ENCODE measurements at places on chromosomes 2 and 18. TPM values are rescaled to one million over a fixed set of nuclear protein-coding genes. Genes with fewer than 3 reads are reported as not detected.

- DNase-seq, result no peak
These were observed 37.2 kb downstream of the ANKRD12 start for GRCh38 chr18:9173770-9174233.

Gene PIKFYVE
- polyA plus RNA-seq, result 37.6 TPM

DNA sequence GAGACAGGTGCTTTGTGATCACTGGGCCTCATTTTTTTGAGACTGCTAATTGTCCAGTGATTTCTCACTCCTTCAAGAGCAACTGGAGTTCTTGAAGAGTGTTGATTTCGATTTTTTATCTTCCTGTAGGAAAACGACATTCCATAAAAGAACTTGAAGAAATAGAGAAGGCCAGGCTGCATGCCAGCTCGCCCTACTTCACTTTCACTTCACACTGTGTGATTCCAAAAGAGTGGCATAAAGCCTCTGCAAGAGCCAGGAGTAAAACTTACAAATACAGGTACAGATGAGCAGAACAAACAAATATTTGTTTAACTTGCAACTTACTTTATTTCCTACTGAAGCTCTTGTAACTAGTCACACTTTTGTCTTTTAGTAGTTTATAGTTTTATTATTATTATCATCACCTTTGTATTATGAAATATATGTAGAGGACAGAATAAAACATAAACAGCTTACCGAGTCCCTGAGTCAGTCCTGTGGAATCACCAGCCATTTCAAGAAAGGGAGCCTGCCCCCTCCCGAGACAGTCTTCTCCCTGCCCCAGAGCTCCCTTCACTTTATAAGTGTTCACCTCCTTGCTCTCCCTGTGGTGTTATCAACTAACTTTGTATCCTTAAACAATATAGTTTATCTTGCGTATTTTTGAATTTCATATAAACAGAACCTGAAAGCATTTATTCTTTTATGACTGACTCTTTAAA lies 8.7 kb downstream of the FAM228A start:
- DNase-seq, result no peak

Gene MCEE
- polyA plus RNA-seq, result 13.1 TPM

DNA sequence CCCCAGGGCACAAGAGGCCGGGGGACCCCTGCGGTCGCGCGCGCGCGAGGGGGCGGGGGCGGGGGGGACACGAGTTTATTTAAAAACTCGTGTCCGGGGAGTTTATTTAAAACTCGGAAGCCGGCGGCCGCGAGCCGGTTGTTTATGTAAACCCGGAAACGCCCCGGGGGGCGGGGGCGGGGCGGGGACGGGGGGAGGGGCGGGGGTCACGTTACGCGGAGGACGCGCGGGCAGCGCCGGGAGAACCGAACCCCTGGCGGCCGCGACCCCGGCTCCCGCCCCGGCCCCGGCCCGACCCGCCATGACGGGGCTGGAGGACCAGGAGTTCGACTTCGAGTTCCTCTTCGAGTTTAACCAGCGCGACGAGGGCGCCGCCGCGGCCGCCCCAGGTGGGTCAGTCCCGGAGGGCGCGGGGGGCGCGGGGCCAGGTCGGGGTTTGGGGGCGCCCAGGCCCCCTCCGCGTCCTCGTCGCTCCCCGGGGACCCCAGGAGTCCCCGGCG lies 4.4 kb downstream of the NFATC1 start:
- DNase-seq, result peak; percentile 75

GRCh38 chr2:241873081-241873802 lies 3.7 kb downstream of the RTP5 start:
- DNase-seq, result no peak

Gene C2orf80
- not detected for polyA plus RNA-seq

GRCh38 chr2:50575232-50575631 lies 456.7 kb downstream of the NRXN1 start:
- no peak for DNase-seq

Gene CELF4
- not detected for polyA plus RNA-seq

Gene LONRF2
- polyA plus RNA-seq, result not detected

DNA sequence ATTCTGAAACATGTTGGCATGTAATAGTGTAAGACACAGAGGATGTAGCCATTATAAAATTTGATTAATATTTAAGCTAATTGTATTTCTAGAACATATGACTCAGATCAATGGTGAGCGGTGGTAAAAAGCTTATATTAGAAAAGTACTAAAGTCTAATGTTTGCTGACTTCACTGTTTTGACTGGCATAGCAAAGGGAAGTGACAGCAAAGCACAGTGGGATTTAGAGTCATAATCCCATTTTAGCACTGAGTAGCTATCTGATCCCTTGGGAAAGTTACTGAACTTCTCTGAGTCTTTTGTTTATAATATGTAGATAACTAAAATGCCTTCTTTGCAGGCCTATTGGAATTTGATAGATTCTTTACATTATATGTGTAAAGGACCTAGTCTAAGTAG lies 60.4 kb downstream of the KIAA1328 start:
- no peak for DNase-seq

DNA sequence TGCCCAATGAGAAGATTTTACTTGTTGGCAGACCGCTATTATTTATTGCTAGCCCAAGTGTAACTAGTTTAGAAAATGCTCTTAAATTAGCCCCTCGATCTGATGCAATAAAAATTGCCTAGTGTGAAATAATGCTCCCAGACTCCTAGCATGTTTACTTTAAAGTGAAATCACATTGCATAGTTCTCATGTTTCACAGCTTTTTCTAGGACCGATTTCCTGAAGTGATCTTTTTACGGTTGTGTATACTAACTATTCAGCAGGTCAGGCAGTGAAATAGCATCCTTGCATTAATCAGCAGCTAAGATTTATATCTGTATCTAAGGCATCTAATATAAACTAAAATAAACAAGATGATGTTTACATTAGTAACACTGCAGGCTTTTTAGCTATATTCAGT lies 52.4 kb downstream of the PMS1 start:
- no peak for DNase-seq

- DNase-seq, result no peak
These were observed 33.0 kb downstream of the COMMD1 start for GRCh38 chr2:61938511-61938910.

- peak; percentile 65 for DNase-seq
These were observed 4.8 kb upstream of the MRPL44 start for GRCh38 chr2:223952280-223952968.

DNA sequence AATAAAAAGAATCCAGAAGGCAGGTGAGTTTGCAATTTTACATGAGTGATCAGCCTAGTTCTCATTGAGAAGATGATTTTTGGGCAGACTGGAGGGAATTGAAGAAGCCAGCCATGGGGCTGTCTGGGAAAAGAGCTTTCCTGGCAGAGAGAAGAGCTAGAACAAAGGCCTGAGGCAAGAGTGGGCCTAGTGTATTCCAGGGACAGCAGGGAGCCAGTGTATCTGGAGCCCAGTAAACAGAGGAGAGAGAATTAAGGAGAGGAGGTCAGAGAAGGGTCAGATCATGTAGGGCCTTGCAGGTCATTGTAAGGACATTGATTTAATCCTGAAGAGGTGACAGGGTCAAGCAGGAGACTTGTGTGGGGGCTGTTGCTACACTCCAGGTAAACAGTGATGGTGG lies 195.8 kb downstream of the SATB2 start:
- DNase-seq, result no peak

GRCh38 chr2:121960251-121960650 lies 204.8 kb downstream of the TSN start:
- no peak for DNase-seq

GRCh38 chr2:82875858-82876257 lies 1583.2 kb downstream of the SUCLG1 start:
- no peak for DNase-seq

DNA sequence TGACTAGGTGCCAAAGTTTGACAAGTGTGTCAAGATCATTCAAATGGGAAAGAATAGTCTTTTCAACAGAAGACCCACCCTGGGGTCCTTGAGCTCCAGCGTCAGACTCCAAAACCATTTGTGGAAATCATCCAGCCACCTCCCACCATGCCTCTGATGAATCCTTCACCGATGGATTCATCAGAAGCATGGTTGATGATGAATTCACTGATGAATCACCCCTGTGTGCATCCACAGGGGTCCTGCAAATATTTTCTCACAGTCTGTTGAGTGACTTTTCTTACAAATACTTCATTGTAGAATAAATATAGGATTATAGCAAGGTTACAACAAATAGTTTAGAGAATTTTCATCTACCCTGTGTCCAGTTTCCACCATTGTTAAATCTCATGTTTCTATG lies 4.3 kb downstream of the UGT1A9 start:
- no peak for DNase-seq

Gene CNTNAP5
- not detected for polyA plus RNA-seq

DNA sequence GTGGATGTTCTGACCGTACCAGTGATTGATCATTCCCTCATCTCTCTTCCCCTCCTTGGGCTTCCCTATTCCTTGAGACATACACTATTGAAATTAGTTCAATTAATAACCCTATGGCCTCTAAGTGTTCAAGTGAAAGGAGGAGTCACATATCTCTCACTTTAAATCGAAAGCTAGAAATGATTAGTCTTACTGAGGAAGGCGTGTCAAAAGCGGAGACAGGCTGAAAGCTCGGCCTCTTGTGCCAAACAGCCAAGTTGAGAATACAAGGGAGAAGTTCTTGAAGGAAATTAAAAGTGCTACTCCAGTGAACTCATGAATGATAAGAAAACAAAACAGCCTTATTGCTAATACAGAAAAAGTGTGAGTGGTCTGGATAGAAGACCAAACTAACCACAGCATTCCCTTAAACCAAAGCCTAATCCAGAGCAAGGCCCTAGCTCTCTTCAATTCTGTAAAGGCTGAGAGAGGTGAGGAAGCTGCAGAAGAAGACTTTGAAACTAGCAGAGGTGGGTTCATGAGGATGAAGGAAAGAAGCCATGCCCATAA lies 144.4 kb upstream of the LYPD6 start:
- DNase-seq, result no peak

DNA sequence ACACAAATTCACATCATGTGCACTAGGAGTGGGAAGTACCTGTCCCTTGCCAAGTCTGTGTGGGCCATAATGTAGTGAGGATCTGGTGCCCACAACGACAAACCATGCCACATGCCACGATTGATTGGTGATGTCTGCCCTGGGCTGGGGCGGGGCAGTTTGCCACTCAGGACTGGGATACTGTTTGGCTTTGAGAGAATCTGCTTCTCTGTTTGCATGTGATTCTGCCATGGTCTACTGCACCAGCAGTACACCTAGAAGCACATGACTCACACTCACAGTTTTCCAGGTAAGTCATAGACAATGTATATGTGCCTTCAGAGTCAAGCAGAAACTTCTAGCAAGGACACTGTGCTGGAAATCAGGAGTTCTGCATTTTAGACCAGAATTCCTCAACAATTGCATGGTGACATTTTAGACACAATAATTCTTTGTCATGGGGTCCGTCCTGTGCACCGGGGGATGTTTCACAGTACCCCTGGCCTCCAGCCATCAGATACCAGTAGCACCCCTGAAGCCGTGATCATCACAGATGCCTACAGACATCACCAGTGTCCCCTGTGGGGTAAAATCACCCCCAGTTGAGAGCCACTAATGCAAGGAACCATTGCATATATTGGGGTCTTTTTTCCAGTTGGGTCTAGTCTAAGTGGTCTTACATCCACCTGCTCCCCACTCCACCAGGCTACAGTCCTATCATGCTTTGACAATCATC lies 278.3 kb downstream of the EIPR1 start:
- DNase-seq, result no peak

DNA sequence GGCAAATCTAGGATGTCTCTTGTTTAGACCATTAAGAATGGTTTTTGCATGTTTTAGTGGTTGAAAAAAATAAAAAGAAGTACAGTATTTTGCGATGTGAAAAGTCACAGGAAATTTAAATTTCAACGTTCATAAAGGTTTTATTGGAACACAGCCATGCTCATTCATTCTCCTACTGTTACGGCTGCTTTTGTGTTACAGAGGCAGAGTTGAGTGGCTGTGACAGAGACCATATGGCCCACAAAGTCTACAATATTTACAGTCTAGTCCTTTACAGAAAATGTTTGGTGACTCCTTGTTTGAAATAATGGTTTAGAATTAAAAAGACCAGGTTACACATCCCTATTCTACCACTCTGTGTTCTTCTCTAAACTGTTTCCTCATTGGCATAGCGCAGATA lies 48.1 kb downstream of the MYOM1 start:
- DNase-seq, result no peak

Measured in B cell (primary cell).